ENCODE measurements at places on chromosomes 1 and 21.

- no peak for DNase-seq
These were observed 202.0 kb downstream of the LRRC40 start for GRCh38 chr1:70003211-70003908.

- no peak for DNase-seq
These were observed 31.9 kb upstream of the ECE1 start for GRCh38 chr1:21321963-21322680.

- DNase-seq = no peak
These were observed 29.2 kb downstream of the RAP1A start for GRCh38 chr1:111648806-111649205.

DNA sequence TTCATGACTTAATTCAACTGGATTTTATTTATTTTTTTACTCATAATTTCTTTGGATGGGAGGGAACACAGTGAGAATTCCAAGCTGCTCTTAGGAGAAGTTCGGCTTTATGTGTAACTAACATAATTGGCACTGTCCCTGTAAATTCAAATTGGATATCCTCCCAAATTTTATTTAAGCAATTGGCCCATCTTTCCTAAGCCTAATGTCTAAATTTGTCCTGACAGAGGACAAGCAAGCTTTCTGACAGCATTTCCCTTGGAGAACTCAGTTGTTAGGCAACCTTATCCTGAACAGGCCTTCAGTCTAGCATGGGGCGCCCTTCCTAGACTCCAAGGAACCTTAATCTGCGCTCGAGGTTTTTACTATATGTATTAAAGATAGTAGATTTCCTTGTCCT lies 550.3 kb downstream of the NUF2 start:
- no peak for DNase-seq

GRCh38 chr1:64121766-64122385 lies 81.5 kb upstream of the UBE2U start:
- no peak for DNase-seq

- no peak for DNase-seq
These were observed 230.5 kb downstream of the TPR start for GRCh38 chr1:186144505-186144904.

GRCh38 chr1:10664251-10664650 lies 132.2 kb downstream of the CASZ1 start:
- peak; percentile 66 for DNase-seq

GRCh38 chr1:63590166-63590560 lies 3.0 kb upstream of the PGM1 start:
- no peak for DNase-seq

- no peak for DNase-seq
These were observed 14.8 kb upstream of the C1orf174 start for GRCh38 chr1:3914911-3915310.

- DNase-seq = no peak
These were observed 3.3 kb upstream of the NECTIN4 start for GRCh38 chr1:161092621-161093028.

DNA sequence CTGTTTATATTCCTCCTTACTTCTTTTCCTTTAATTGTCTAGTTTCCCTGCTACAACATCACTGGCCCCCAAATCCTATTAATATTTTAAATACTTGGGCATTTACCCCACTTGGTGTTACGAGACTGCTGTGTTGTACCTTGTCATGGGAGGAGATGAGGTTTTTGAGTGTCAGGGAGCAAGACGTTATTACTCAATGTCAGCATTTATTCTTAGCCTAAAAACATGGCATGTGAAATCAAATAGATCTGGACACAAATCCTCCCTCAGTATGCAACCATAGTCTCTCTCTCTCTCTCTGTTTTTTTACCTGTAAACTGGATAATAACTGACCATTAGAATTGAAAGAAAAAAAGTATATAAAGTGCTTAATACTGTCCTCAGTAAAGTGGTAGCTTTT lies 4.6 kb downstream of the LRRC8B start:
- DNase-seq = no peak

- no peak for DNase-seq
These were observed 13.7 kb downstream of the SPRTN start for GRCh38 chr1:231351816-231352215.

- no peak for DNase-seq
These were observed 243.0 kb downstream of the TRABD2B start for GRCh38 chr1:47754221-47754620.

- DNase-seq = no peak
These were observed 20.1 kb downstream of the SH2D2A start for GRCh38 chr1:156796340-156797097.

- DNase-seq = no peak
These were observed 24.0 kb downstream of the CFAP74 start for GRCh38 chr1:1979482-1980165.

- DNase-seq = no peak
These were observed 99.7 kb upstream of the BEND5 start for GRCh38 chr1:48876330-48876785.

GRCh38 chr1:78095593-78095992 lies 49.8 kb downstream of the GIPC2 start:
- no peak for DNase-seq

GRCh38 chr1:56590520-56591011 lies 11.2 kb upstream of the PLPP3 start:
- no peak for DNase-seq

GRCh38 chr1:76921590-76921989 lies 54.3 kb downstream of the ST6GALNAC5 start:
- no peak for DNase-seq

- no peak for DNase-seq
These were observed 188.9 kb downstream of the NRIP1 start for GRCh38 chr21:14875704-14876523.

DNA sequence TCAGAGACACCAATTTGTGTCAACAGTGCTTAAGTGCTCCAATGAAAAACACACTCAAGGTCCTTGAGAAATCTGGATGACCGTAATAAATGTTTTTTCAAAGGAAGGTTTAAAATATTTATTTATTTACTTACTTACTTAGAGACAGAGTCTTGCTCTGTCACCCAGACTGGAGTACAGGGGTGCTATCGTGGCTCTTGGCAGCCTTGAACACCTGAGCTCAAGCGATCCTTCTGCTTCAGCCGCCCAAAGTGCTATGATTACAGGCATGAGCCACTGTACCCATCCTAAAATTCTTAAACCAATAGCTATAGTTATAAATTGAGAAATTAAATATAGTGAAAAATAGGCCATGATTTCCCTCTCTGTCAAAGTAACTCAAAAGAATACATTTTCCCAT lies 17.3 kb upstream of the ERICH3 start:
- no peak for DNase-seq

- DNase-seq = no peak
These were observed 41.8 kb downstream of the IARS2 start for GRCh38 chr1:220135755-220136154.

DNA sequence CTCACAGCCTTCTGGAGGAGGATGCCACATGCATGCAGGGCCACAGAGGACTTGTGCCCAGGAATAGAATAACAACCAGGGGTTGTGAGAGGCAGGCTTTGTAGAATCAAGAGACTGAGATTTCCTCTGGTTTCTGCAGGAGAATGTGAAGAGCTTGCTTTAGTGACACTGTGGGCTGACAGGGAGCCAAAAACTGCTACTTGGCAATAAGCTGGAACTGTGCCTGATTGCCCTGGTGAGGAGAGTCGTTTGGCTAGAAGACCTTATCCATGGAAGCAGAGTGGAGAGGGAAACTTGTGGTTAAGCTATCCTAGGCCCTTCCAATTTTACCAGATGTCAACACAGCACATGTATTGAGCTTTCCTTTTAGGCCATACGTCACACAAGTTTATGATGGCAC lies 902.1 kb downstream of the MRPL39 start:
- no peak for DNase-seq

- no peak for DNase-seq
These were observed 36.6 kb downstream of the C1orf87 start for GRCh38 chr1:60036856-60037460.

- no peak for DNase-seq
These were observed 14.1 kb upstream of the NCMAP start for GRCh38 chr1:24541711-24542346.

- no peak for DNase-seq
These were observed 459.8 kb downstream of the KCNT2 start for GRCh38 chr1:196148367-196148970.

- no peak for DNase-seq
These were observed 26.6 kb downstream of the IL23R start for GRCh38 chr1:67192902-67193301.

- no peak for DNase-seq
These were observed 481 bp upstream of the SLAMF1 start for GRCh38 chr1:160647329-160647720.

GRCh38 chr1:202411422-202411821 lies 62.9 kb downstream of the PPP1R12B start:
- no peak for DNase-seq

GRCh38 chr1:27868556-27868931 lies 3.8 kb upstream of the THEMIS2 start:
- DNase-seq = no peak

GRCh38 chr1:70745199-70745598 lies 302.4 kb downstream of the PTGER3 start:
- DNase-seq = no peak

GRCh38 chr1:201739080-201739479 lies 89.9 kb upstream of the IPO9 start:
- DNase-seq = no peak

GRCh38 chr1:149879556-149879955 lies 19.8 kb upstream of the BOLA1 start:
- DNase-seq = no peak

- DNase-seq = no peak
These were observed 103.6 kb upstream of the BACE2 start for GRCh38 chr21:41064334-41064791.

GRCh38 chr1:208979776-208980175 lies 603.7 kb upstream of the CAMK1G start:
- no peak for DNase-seq

- DNase-seq = no peak
These were observed 39.0 kb downstream of the ST7L start for GRCh38 chr1:112579801-112580510.

GRCh38 chr1:5623399-5623798 lies 368.8 kb downstream of the NPHP4 start:
- no peak for DNase-seq

GRCh38 chr1:41653574-41653973 lies 169.1 kb upstream of the EDN2 start:
- no peak for DNase-seq

GRCh38 chr1:25816112-25816718 lies 3.5 kb upstream of the MTFR1L start:
- no peak for DNase-seq

DNA sequence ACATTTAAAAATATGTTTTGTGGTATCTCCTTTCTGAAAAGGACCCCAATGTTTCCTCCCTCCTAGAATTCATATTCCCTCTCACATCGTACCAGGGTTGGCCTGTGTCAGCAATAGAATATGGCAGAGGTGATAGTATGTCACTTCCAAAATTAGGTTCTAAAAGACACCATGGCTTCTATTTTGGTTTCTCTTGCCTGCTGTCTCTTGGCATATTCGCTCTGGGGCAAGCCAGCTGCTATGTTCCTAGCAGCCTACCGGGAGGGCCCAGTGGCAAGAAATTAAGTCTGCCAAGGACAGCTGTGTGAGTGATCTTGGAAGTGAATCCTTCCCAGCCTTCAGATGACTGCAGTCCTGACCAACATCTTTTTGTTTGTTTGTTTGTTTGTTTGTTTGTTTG lies 92.9 kb upstream of the PPM1J start:
- no peak for DNase-seq

GRCh38 chr1:53704804-53705445 lies 34.0 kb downstream of the GLIS1 start:
- DNase-seq = no peak

- no peak for DNase-seq
These were observed 9.0 kb downstream of the TRIM67 start for GRCh38 chr1:231170875-231171274.

GRCh38 chr1:59415881-59416280 lies 119.0 kb downstream of the FGGY start:
- DNase-seq = no peak

DNA sequence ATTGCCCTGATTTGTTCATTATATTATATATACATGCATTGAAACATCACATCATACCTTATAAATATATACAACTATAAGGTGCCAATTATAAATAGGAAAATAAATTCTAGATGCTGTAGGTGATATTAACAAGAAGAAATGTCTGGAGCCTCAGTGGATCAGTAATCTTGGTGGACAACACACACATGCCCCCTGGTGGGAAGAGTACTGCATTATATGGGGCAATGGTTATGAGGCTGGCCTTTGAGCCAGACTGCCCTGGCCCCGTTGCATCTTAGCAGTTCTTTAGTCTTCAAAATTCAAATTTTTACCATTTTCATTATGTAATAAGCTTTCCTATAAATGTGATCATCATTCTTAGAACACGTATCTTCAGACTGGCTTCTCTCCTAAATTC lies 335.0 kb upstream of the GREM2 start:
- DNase-seq = no peak

GRCh38 chr1:192729500-192729899 lies 79.3 kb upstream of the RGS2 start:
- DNase-seq = no peak

- no peak for DNase-seq
These were observed 13.5 kb downstream of the RNF2 start for GRCh38 chr1:185058876-185059275.

Measured in neuronal stem cell (in vitro differentiated cells).